ENCODE measurements at places on chromosomes 1 and 21. TPM values are rescaled to one million over a fixed set of nuclear protein-coding genes. Genes with fewer than 3 reads are reported as not detected.

GRCh38 chr1:27627061-27627460, 7.9 kb downstream of the FGR start:
- no peak overlapping the region for H3K4me3 ChIP-seq
- peaks cover 9% of the 10 kb centered on the region for H3K27me3 ChIP-seq
- peaks cover 44% of the 10 kb centered on the region for H3K4me1 ChIP-seq
- no peak overlapping the region for H3K27ac ChIP-seq
- H3K36me3 ChIP-seq, result no peaks in the 10 kb centered on the region
- no peak for DNase-seq

- H3K4me1 ChIP-seq, result no peaks in the 10 kb centered on the region
- no peak overlapping the region for H3K27ac ChIP-seq
- DNase-seq, result no peak
Observed at GRCh38 chr1:100184536-100184935, 6.5 kb upstream of the LRRC39 start.

DNA sequence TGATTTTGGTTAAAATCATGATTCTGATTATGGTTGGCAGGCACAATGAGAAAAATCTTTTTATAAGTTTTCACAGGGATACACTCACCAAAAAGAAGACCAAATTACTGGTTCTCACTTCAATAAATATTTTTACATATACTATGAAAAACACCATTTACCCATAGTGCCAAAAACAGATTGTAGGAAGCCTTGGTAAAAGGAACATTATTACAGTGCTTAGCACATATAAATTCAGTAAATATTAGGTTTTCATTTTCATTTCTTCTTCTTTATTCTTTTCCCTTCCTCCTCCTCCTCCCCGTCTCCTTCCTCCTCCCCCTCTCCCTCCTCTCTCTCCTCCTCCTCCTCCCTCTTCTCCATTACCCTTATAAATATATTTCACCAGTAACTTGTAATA, 15.8 kb upstream of the SPAG17 start:
- H3K4me1 ChIP-seq, result no peaks in the 10 kb centered on the region
- no peak overlapping the region for H3K27ac ChIP-seq

GRCh38 chr1:154962156-154962749, 671 bp upstream of the PYGO2 start:
- H3K4me3 ChIP-seq, result peak overlapping the region; percentile 85
- H3K4me1 ChIP-seq, result peaks cover 39% of the 10 kb centered on the region
- H3K36me3 ChIP-seq, result peaks cover 63% of the 10 kb centered on the region
- peak; percentile 47 for DNase-seq

DNA sequence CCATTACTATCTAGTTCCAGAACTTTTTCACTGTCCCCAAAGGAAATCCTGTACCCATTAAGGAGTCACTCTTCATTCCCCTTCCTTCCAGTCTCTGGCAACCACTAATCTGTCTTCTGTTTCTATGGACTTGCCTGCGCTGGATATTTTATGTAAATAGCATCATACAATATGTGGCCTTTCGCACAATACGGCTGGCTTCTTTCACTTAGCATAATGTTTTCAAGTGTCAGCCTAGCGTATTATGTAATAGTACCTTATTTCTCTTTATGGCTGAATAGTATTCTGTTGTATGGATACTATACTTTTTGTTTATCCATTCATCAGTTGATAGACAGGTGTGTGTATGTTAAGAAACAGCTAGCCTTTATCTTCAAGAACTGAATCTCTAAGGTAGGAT, 14.3 kb downstream of the ATF3 start:
- peaks cover 19% of the 10 kb centered on the region for H3K4me1 ChIP-seq
- H3K27ac ChIP-seq, result no peak overlapping the region
- H3K4me3 ChIP-seq, result no peak overlapping the region
- peaks cover 3% of the 10 kb centered on the region for H3K27me3 ChIP-seq
- H3K36me3 ChIP-seq, result peaks cover 34% of the 10 kb centered on the region

DNA sequence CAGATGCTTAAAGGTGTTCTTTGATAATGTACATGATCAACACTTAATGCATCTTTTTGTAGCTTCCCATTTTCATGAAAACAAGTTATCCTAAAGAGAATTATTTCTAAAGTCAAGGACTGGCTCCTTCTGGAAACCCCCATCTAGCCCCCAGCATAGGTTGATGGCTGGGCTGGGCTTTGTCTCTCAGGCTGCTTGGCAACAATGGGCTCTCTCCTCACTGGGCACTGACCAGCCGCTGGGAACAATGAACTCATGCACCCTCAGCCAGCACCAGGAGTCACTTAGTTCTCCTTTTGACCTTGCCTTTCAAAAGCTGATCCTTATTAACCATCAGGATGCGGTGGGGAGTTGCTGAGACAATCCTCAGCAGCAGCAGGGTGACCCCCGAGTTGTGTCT, 293.0 kb upstream of the PLXNA2 start:
- H3K4me3 ChIP-seq, result no peak overlapping the region
- H3K4me1 ChIP-seq, result no peaks in the 10 kb centered on the region
- DNase-seq, result no peak
- no peaks in the 10 kb centered on the region for H3K36me3 ChIP-seq

- no peaks in the 10 kb centered on the region for H3K27me3 ChIP-seq
- peaks cover 26% of the 10 kb centered on the region for H3K4me1 ChIP-seq
- H3K36me3 ChIP-seq, result no peaks in the 10 kb centered on the region
- DNase-seq, result no peak
- peak overlapping the region; percentile 44 for H3K4me3 ChIP-seq
Observed at GRCh38 chr1:1067860-1068516, 6.1 kb downstream of the RNF223 start.

- peak overlapping the region; percentile 68 for H3K27ac ChIP-seq
- H3K36me3 ChIP-seq, result peaks cover 26% of the 10 kb centered on the region
- H3K4me1 ChIP-seq, result peaks cover 58% of the 10 kb centered on the region
- H3K4me3 ChIP-seq, result peak overlapping the region; percentile 75
- peak; percentile 85 for DNase-seq
Observed at GRCh38 chr1:211579440-211580302, 710 bp upstream of the SLC30A1 start.

DNA sequence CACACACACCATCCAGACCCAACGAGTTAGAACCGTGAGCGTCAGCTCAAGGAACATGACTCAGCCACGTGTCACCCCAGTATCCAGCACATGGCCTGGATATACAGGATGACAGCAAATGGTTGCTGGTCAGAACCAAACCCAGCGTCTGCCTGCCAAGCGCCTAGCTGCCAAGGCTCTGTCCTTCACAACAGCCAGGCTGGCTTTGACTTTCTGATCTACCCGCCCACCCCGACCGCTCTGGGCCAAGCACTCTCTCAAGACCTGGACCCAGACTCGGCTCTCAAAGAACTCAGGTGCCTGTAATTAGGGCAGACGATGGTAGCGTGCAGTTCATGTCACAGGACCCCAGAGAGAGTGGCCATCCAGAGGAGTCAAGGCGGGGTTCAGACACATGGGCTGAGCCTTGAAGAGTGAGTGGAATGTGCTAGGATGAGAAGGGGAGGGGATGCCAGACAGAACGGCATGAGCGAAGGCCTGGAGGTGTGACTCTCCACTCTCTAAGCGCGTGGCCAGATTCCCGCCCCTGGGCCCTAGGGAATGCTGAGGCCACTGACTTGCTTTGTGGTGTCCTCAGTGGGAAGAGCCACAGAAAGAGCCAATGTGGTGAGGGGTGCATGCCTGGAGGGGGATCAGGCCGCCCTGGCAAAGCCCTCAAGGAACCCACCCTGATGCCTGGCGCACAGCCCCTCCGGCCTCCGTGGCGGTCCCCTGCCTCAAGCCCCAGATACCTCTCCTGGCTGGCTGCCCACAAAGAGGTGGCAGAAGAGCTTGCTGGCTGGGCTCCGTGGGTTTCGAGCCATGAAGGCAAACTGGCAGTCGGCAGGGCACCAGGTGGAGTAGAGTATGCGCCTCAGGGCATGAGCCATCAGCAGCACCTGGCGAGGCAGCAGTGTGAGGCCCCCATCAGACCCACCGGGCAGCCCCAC, 7.0 kb downstream of the SH2D5 start:
- H3K4me3 ChIP-seq, result no peak overlapping the region
- no peaks in the 10 kb centered on the region for H3K36me3 ChIP-seq
- DNase-seq, result no peak
- no peak overlapping the region for H3K27ac ChIP-seq
- H3K27me3 ChIP-seq, result peaks cover 21% of the 10 kb centered on the region
- H3K4me1 ChIP-seq, result peaks cover 3% of the 10 kb centered on the region

GRCh38 chr1:112957133-112957812, 1.3 kb upstream of the SLC16A1 start:
- peak overlapping the region; percentile 100 for H3K27ac ChIP-seq
- H3K4me1 ChIP-seq, result peaks cover 56% of the 10 kb centered on the region
- peaks cover 39% of the 10 kb centered on the region for H3K36me3 ChIP-seq

DNA sequence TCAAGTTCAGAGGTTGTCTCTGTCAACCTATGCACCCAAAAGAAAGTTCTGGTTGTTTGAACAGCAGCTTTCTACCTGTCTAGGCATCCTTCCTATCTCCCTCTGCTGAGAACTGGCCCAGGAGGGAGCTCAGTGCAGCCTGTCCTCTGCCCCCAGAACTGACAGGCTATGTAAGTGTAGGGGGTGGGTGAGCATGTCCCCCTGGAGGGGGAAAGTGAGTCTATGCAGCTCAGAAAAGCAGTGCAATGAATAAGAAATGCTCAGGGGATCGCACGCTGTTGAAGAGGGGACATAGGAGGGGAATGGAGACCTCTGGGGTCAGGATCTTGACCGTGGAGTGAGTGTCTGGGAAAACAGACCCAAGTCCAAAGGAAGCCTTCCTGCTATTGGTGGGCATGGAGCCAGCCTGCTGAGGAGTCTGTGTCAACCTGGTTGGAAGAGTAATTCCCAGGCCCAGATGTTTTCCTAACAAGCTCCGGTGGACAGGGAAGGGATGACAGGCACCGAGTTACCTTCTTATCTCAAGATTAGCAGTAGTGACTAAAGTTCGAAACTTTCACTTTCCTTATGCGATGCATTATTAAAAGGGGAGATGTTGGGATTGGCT, 26.1 kb upstream of the FHAD1 start:
- no peak overlapping the region for H3K27ac ChIP-seq
- H3K4me1 ChIP-seq, result peaks cover 13% of the 10 kb centered on the region
- H3K4me3 ChIP-seq, result no peak overlapping the region
- peaks cover 20% of the 10 kb centered on the region for H3K27me3 ChIP-seq

DNA sequence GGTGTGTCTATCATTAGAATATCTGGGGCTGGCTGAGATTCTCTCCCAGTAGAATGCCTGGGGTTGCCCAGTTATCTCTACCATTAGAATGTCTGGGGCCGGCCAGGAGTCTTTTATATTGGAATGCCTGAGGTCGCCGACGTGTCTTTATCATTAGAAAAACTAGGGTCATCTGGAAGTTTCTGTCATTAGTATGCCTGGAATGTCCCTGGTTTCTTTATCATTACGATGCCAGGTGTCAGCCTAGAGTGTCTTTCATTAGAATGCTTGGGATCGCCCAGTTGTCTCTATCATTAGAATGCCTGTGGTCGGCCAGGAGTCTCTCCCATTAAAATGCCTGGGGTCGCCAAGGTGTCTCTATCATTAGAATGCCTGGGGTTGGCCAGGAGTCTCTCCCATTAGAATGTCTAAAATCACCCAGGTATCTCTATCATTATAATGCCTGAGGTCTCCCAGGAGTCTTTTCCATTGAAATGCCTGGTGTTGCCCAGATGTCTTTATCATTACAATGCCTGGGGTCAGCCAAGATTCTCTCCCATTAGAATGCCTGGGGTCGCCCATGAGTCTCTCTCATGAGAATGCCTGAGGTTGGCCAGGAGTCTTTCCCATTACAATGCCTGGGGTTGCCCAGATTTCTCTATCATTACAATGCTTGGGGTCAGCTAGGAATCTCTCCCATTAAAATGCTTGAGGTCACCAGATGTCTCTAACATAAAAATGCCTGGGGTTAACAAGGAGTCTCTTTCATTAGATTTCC, 53.2 kb downstream of the RNF187 start:
- no peaks in the 10 kb centered on the region for H3K27me3 ChIP-seq
- no peak for DNase-seq
- H3K4me3 ChIP-seq, result no peak overlapping the region
- H3K36me3 ChIP-seq, result no peaks in the 10 kb centered on the region
- no peaks in the 10 kb centered on the region for H3K4me1 ChIP-seq
- no peak overlapping the region for H3K27ac ChIP-seq

The SLC6A9 gene
- total RNA-seq, result 1.9 TPM

The AMY1C gene
- not detected for total RNA-seq

The ADAMTS4 gene
- total RNA-seq, result 0.82 TPM

The CORT gene
- 0.95 TPM for total RNA-seq

The GJB4 gene
- not detected for total RNA-seq
